ENCODE measurements at places on chromosomes 1 and 21. TPM values are rescaled to one million over a fixed set of nuclear protein-coding genes. Genes with fewer than 3 reads are reported as not detected.

The S100A5 gene
- total RNA-seq: not detected

The HFM1 gene
- total RNA-seq: not detected

DNA sequence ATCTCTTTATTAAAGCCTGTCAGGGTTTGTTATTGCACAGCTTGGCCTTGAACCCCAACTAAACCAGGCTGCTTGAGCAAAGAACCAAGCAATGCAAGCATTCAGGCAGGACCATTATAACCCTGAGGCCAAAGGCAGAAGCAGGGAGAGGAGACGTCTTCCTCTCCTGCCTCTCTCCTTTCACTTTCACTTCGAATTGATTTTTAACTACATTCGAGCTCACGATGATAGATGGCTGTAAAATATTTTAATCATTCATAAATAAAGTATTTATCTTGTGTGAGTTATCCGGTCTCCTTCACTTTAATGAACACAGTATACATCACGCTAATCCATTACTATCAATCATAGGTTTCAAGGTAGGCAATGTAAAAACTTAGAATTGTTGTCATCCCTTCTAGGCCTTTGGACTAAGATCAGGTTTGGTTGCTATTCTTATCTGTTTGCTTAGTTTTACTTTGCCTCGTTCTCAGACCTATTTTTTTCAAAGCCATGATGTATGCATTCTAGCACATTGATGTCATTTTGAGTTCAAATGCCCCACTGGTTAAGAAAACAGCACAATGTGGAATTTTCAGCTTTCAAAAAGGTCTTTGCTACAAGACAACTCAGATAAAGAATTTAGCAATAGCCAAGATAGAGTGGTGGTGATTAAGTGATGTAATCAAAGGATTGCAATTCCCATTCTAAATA, 480.2 kb upstream of the RUNX1 start:
- no peak overlapping the region for H3K4me3 ChIP-seq
- no peak overlapping the region for H3K27ac ChIP-seq
- H3K27me3 ChIP-seq: no peaks in the 10 kb centered on the region
- no peaks in the 10 kb centered on the region for H3K36me3 ChIP-seq
- no peaks in the 10 kb centered on the region for H3K4me1 ChIP-seq

DNA sequence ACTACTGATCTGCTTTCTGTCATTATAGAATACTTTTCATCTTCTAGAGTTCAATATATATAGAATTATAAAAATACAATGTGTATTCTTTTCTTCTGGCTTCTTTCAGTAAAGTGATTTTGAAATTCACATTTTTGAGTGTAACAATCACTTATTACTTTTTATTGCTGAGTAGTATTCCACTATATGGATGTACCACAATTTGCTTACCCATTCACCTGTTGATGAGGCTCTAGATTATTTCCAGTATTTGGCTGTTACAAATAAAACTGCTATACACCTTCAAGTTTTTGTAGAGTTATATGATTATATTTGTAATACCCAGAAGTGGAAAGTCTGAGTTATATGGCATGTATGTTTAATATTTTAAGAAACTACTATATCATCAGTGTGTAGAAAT, 159.4 kb downstream of the RWDD3 start:
- no peaks in the 10 kb centered on the region for H3K36me3 ChIP-seq
- no peak overlapping the region for H3K4me3 ChIP-seq
- H3K4me1 ChIP-seq: no peaks in the 10 kb centered on the region
- no peak overlapping the region for H3K27ac ChIP-seq

DNA sequence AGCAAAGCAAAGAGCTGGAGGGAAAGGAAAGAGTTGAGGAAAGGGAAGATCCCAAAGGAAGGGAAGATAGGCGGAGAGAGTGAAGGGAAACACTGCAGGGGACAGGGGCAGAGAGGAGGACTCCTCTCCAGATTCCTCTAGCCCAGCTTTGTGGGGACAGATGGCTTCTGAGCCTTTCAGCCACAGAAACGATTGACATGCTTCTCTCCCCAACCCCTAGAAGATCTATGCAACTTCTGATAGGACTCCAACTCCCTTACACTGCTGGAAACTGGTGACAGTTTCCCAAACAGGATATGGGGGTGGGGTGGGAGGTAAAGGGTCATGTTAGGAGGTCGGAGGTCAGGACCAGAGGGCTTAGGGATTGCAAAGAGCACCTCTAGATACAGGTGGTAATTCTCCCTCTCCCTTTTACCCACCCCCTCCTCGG, 6.5 kb downstream of the MEX3A start:
- H3K4me1 ChIP-seq: peaks cover 8% of the 10 kb centered on the region
- no peaks in the 10 kb centered on the region for H3K27me3 ChIP-seq
- no peak for DNase-seq
- peak overlapping the region; percentile 47 for H3K27ac ChIP-seq
- peak overlapping the region; percentile 79 for H3K4me3 ChIP-seq

DNA sequence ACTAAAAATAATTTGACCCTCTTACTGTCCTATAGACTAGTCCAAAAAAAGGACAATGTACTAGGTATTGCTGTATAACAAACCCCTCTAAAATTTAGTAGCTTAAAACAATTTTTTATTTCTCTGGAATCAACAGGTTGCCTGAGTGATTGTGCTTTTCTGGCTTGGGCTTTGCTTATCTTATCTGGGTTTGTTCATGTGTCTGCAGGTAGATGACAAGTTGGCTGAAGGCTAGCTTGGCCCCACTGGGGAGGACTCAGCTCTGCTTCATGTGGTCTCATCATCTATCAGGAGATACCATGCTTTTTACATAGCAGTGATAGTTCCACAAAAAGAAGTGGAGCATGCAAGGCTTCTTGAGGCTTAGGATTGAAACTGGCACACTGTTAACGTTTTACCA, 114.2 kb downstream of the MAN1A2 start:
- H3K4me1 ChIP-seq: no peaks in the 10 kb centered on the region
- H3K4me3 ChIP-seq: no peak overlapping the region
- no peak for DNase-seq
- no peaks in the 10 kb centered on the region for H3K27me3 ChIP-seq
- H3K36me3 ChIP-seq: peaks cover 7% of the 10 kb centered on the region

- H3K4me3 ChIP-seq: peak overlapping the region; percentile 57
- DNase-seq: no peak
- peaks cover 14% of the 10 kb centered on the region for H3K4me1 ChIP-seq
- peak overlapping the region; percentile 54 for H3K27ac ChIP-seq
Observed at GRCh38 chr1:14924455-14925331, 228.9 kb upstream of the TMEM51 start.

All from right lobe of liver (tissue), 6 donors.